ENCODE measurements at places on chromosomes 1 and 21.
A peak's percentile ranks its signal among the peaks of the same experiment; 100 is the strongest.

DNA sequence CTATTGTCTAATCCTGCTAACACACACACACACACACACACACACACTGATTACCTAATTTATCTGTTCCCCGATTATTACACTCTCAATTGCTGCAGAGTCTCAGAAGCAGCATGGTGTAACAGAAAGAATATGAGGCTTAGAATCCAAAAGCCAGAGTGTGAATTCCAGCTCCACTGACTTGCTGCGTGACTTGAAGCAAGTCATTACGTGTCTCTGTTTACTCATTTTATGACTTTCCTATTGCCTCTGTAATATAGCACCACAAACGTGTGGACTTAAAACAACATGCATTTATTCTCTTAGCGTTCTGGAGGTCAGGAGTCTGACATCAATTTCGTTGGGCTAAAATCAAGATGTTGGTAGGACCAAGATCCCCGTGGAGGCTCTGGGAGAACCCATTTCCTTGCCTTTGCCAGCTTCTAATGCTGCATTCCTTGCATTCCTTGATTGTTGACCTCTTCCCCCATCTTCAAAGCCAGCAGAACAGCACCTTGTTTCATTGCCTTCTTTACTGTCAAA, 55.9 kb upstream of the ATP5PO start:
- H3K27ac ChIP-seq: peak overlapping the region; percentile 74
- H3K36me3 ChIP-seq: no peaks in the 10 kb centered on the region
- no peak overlapping the region for H3K4me3 ChIP-seq
- H3K4me1 ChIP-seq: peaks cover 71% of the 10 kb centered on the region
- DNase-seq: peak; percentile 85

GRCh38 chr1:8089535-8090228, 63.6 kb upstream of the ERRFI1 start:
- no peak overlapping the region for H3K4me3 ChIP-seq
- H3K4me1 ChIP-seq: peaks cover 53% of the 10 kb centered on the region
- no peaks in the 10 kb centered on the region for H3K36me3 ChIP-seq
- peak overlapping the region; percentile 63 for H3K27ac ChIP-seq
- H3K27me3 ChIP-seq: no peaks in the 10 kb centered on the region

GRCh38 chr21:29368906-29369305, 70.2 kb downstream of the BACH1 start:
- no peak overlapping the region for H3K4me3 ChIP-seq
- H3K27ac ChIP-seq: no peak overlapping the region
- no peaks in the 10 kb centered on the region for H3K27me3 ChIP-seq

DNA sequence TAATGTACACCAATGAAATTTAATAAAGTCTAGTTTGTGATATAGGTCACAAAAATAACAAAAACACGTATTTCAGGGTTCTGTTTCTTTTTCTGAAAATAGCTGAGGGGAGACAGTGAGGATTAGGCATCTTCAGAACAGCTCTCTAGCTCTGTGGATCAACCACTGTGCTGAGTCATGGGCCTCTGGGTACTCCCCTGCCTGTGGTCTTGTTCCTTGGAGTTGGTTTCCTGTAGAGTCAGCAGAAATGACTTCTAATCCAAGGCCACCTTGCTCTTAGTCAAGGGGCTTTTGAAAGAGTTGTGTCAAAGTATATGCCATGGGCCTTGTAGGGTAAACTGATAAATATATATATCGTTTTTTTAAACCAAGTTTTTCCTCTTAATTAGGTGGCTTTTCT, 141.8 kb upstream of the ZRANB2 start:
- no peaks in the 10 kb centered on the region for H3K4me1 ChIP-seq
- DNase-seq: no peak

DNA sequence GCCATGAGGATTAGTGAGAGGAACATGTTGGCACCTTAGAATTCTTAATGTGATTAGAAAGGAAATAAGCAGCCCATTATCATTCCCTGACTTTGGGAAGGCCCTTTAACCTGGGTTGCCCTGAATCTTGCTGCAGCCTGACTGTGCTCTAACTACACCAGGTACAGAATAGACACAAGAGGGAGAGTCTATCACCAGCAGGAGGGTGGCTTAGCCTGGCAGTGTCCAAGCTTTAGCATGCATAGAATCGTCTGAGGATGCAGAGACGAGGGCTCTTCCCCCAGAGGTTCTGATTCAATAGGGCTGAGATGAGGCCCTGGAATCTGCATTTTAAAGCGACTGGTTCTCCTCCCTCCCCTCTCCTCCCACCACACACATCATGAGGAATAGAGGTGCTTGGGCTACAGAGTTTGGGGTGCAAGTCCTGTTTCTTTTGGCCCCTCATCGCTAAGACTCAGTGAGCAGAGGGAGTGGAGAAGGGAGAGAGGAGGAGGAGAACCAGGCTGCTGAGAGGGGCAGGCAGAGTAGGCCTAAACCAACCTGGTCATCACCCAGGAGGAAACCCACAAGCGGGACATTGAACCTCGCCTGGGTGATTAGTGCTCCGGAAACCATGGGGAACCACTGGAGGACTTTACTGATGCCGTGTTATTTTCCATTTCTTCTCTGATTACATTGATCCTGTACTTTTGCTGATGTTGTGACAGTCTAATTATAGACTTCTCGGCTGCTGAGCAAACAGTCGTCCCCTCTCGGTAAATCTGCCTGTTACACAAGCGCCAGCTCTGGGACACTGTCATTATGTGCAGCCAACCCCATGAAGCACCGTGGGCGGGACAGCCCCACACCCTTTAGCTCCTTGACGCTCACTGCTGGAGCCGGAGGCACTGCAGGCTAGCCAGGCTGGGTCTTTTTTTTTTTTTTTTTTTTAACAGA, 6.3 kb upstream of the TENT5C start:
- H3K4me1 ChIP-seq: no peaks in the 10 kb centered on the region
- no peaks in the 10 kb centered on the region for H3K36me3 ChIP-seq
- no peak overlapping the region for H3K27ac ChIP-seq

DNA sequence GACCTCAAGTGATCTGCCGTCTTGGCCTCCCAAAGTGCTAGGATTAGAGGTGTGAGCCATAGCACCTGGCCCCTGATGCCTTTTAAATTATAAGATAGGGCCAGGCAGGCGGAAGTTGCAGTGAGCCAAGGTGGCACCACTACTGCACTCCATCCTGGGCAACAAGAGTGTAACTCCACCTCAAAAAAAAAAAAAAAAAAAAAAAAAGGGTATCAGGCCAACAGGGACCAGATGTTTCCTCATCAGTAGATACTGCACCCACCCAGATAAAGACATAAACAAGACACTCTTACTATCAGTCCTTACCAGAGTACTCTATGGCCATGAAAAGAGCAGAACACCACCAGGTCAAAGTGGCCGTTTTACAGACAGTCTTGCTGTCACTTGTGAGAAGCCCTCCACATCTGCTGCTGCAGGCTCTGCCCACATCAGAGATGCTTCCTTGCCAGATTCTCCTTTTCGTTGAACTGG, 3.3 kb downstream of the C21orf58 start:
- H3K4me1 ChIP-seq: peaks cover 24% of the 10 kb centered on the region
- DNase-seq: no peak
- H3K27ac ChIP-seq: no peak overlapping the region
- H3K4me3 ChIP-seq: no peak overlapping the region
- no peaks in the 10 kb centered on the region for H3K27me3 ChIP-seq

- H3K4me3 ChIP-seq: peak overlapping the region; percentile 0
- H3K36me3 ChIP-seq: no peaks in the 10 kb centered on the region
- no peaks in the 10 kb centered on the region for H3K27me3 ChIP-seq
- peak; percentile 96 for DNase-seq
Observed at GRCh38 chr1:203556047-203556851, 62.3 kb downstream of the OPTC start.

GRCh38 chr1:178632653-178633052, 92.4 kb upstream of the RALGPS2 start:
- DNase-seq: no peak
- H3K4me1 ChIP-seq: peaks cover 20% of the 10 kb centered on the region

DNA sequence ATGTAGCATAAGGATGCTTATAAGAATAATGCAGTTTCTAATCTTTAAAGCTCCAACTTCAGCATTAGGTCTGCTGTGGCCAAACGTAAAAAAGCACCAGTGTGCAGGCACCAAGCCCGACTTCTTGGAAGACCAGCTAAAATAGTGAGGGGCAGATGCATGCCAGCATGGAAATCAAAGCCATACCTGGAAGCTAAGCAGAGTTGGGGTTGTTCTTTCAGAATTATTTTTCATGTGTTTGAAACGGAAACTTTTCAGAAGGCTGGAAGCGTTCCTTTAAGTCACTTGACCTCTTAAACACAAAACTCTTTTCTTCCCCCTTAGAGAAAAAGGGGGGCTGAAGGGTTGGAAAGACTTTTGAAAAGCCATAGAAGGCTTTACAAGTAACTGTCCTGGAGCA, 329.2 kb upstream of the C1orf87 start:
- no peaks in the 10 kb centered on the region for H3K27me3 ChIP-seq
- H3K4me3 ChIP-seq: no peak overlapping the region
- no peaks in the 10 kb centered on the region for H3K4me1 ChIP-seq
- H3K36me3 ChIP-seq: no peaks in the 10 kb centered on the region
- H3K27ac ChIP-seq: no peak overlapping the region

- H3K27me3 ChIP-seq: no peaks in the 10 kb centered on the region
- H3K4me1 ChIP-seq: peaks cover 13% of the 10 kb centered on the region
- H3K4me3 ChIP-seq: no peak overlapping the region
- no peak overlapping the region for H3K27ac ChIP-seq
- no peaks in the 10 kb centered on the region for H3K36me3 ChIP-seq
Observed at GRCh38 chr1:12608311-12608957, 9.6 kb downstream of the DHRS3 start.

DNA sequence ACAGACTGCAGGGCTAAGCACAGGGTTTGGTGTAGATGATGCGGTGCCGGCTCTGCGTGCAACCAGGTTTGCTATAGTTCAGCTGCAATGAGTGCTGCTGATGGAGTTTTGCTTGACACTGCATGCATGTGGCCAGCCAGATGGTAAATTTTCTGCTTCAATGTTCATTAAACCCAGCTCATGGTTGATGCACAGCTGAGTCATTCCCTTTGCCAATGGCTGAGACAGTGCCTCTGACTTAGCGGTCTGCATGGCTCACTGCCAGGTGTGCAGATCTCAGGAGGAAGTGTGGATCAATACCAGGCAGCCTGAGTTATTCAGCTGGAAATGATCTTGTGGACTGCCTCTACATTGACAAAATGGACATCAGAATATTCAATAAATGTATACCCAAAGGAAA, 172.7 kb upstream of the ZP4 start:
- H3K27ac ChIP-seq: no peak overlapping the region
- H3K4me3 ChIP-seq: no peak overlapping the region
- H3K4me1 ChIP-seq: no peaks in the 10 kb centered on the region
- DNase-seq: no peak
- H3K36me3 ChIP-seq: no peaks in the 10 kb centered on the region

DNA sequence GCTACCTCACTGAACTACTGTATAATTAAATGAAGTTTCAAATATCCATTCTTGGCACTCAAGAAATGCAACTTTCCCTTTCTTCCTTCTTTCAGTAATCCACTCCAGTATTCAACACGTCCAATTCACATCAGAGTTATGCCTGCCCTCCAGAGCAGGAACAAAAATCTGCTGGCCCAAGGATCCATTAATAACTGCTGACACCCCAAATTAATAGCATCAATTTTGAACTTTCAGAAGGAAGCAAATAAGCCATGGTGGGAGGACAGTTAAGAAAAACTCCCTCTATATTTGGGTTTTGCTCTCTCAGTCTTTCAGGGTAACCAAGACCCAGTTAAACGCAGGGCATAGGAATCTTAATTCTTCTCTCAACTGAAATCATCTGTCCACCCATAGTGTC, 31.9 kb upstream of the TNFSF4 start:
- H3K27me3 ChIP-seq: 0 out of 2 replicates have a peak, but pooled peaks cover 3% of the 10 kb centered on the region
- no peaks in the 10 kb centered on the region for H3K4me1 ChIP-seq
- H3K27ac ChIP-seq: no peak overlapping the region
- no peak for DNase-seq

GRCh38 chr21:39078322-39079065, 104.8 kb downstream of the PSMG1 start:
- H3K36me3 ChIP-seq: no peaks in the 10 kb centered on the region
- H3K27me3 ChIP-seq: no peaks in the 10 kb centered on the region
- H3K4me1 ChIP-seq: peaks cover 15% of the 10 kb centered on the region
- H3K4me3 ChIP-seq: no peak overlapping the region
- no peak overlapping the region for H3K27ac ChIP-seq

DNA sequence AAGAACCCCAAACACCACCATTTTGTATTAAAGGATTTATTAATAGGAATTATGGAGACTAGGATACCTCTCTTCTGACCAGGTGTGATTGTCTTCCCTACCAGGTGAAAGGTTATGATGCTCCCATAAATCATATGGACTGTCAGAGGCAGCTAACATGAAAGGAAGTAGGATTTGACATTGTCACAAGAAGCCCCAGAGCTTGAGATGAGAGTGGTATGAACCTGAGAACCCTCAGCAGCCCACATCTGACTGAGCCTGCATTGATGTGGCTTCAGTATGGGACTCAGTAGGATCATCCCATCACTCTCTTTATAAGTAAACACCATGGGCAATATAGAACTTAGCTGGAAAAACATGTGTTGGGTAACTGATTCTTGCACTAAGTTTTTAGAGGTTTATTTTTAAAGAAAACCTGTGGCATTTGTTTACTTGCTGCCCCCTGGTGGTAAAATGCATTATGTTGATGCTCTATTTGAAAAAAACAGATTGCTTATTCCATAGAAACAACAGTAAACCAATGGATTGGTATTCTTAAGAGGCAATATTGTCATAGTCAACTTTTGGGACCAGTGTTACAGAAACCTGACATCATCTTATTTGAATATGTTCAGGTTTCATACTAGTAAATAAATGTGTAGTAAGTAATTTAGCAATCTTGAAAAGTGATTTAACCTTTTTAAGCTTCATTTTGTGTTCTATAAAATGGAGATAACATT, 16.6 kb upstream of the CACYBP start:
- no peaks in the 10 kb centered on the region for H3K4me1 ChIP-seq
- no peak overlapping the region for H3K27ac ChIP-seq
- H3K4me3 ChIP-seq: no peak overlapping the region
- H3K27me3 ChIP-seq: no peaks in the 10 kb centered on the region

DNA sequence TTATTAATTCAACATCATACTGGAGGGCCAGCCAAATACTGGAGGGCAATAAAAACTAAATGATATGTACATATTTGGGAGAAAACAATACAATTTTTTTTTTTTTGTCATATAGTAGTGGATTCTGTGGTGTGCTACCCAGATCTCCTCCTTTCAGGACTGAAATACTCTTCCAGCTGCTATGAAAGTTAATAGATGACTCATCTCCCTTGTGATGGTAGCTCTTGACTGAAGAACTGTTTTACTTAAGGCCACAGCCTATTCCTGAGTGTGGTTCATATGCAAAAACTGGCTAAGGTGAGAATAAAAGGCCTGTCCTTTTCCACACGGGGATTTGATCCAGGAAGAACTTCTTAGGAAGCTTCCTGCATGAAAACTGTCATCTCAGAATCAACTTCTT, 307.9 kb downstream of the HLX start:
- H3K27ac ChIP-seq: no peak overlapping the region
- no peaks in the 10 kb centered on the region for H3K4me1 ChIP-seq
- no peaks in the 10 kb centered on the region for H3K27me3 ChIP-seq
- no peak overlapping the region for H3K4me3 ChIP-seq
- no peak for DNase-seq
- no peaks in the 10 kb centered on the region for H3K36me3 ChIP-seq

GRCh38 chr1:232112076-232112475, 485.5 kb downstream of the DISC1 start:
- no peak overlapping the region for H3K27ac ChIP-seq
- H3K4me1 ChIP-seq: peaks cover 19% of the 10 kb centered on the region
- no peaks in the 10 kb centered on the region for H3K27me3 ChIP-seq
- no peaks in the 10 kb centered on the region for H3K36me3 ChIP-seq
- no peak overlapping the region for H3K4me3 ChIP-seq

GRCh38 chr1:226677027-226678020, 61.8 kb downstream of the ITPKB start:
- H3K4me3 ChIP-seq: no peak overlapping the region
- peak; percentile 85 for DNase-seq
- peaks cover 41% of the 10 kb centered on the region for H3K4me1 ChIP-seq
- peak overlapping the region; percentile 28 for H3K27ac ChIP-seq
